ENCODE measurements at places on chromosomes 4 and X.

GRCh38 chr4:2253160-2254084 lies 8.5 kb downstream of the MXD4 start:
- DNase-seq, result no peak

DNA sequence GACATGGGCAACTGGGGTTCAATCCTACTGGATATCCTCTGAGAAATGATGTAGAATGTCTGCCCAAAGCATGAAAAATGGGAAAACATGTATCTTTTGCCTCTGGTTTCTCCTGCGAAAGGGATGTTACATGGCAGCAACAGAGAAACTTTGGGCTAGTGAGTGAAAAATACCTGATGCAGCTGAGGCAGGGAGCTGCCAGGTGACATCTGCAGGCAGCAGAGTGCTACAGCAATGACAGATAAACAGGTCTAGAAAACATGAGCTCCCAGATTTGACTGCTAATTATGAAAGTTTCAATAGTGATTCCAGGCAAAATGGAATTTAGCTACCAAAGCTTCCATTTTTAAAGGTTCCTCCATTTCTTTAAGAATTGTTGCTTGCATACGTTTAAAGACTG lies 4.8 kb upstream of the CXCL1 start:
- DNase-seq, result no peak

DNA sequence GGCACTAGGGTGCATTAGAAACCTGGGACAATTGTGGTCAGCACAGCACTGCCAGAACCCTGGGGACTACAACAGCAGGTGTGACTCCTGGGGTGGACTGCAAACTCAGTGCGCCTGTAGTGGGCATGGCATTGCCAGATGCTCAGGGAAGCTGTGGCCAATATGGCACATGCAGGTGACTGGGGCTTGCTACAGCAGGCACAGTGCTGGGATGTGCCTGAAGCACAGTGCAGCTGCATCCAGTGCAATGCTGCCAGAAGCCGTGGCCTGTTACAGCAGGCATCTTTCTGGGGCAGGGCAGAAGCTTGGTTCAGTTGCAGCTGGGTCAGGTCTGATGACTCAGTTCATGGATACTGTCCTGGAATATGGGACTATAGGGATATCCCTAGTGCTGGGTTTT lies 445.8 kb downstream of the CCSER1 start:
- no peak for DNase-seq

GRCh38 chr4:156545003-156545785 lies 426.4 kb downstream of the PDGFC start:
- no peak for DNase-seq

DNA sequence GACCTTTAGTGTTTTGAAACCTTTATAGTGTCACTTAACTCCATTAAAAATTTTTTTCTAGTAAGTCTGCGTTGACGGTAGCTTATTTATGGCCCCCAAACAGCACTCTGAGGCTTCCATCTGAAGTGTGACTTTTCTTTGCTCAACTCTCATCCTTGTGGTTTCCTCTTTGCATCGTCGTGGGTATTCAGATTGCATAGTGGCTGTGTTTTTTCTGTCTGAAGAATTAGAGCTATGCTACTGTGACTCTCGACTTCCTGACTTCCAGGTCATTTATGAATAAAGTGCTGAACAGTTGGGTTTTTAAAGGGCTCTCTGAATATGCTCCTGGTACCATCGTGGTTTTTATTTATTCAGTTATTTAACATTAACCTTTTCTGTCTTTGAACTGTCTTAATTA lies 44.9 kb downstream of the JADE1 start:
- DNase-seq, result no peak

- no peak for DNase-seq
Measured at GRCh38 chrX:13082206-13083065, 38.0 kb upstream of the FAM9C start.

GRCh38 chrX:50211510-50211909 lies 6.9 kb downstream of the CCNB3 start:
- no peak for DNase-seq

DNA sequence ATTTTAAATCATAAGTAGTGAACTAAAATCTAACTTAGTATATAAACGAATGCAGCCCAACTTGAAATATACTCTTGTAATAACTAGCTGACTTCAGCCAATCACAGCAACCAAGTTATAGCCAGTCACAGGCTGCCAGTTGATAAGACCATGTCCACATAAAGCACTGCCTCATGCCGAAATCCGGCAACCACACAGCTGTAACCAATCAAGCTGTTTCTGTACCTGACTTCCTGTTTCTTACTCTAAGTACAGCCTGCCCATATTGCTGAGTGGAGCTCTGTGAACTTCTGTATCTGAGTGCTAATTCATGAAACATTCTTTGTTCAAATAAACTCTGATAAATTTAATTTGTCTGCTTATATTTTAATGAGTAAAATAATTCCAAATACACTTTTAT lies 805.3 kb upstream of the EPHA5 start:
- DNase-seq, result no peak

DNA sequence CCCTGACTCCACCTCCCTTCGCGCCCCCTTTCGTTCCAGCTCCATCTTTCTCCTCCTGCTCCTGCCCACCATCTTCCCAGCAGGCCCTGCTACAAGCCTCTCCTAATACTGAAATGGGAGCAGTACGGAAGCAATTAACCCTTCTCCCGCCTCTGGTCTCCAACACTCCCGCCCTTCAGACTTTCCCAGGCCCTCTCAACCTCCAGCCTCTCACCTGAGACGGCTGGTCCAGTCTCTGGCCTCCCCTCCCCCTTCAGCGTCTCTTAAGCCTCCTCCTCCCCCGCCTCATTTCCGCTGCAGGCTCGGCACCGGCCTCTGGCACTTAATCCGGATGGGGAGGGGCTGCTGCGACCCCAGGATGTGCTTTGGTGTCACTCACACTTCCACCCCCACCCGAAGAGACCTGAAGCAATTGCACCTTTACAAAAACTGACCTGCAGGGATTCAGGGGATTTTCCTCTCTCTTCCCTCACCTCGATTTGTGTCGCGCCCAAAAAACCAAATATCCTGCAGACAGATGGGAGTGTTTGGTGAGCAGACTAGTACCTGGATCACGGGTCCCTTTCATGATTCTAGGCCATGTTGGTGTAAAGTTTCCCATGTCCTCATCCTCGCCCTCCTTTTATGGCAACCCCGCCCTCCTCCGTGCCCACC lies 657 bp downstream of the TCEAL8 start:
- DNase-seq, result no peak

- DNase-seq, result peak; percentile 10
Measured at GRCh38 chrX:118459494-118459893, 36.1 kb upstream of the DOCK11 start.

DNA sequence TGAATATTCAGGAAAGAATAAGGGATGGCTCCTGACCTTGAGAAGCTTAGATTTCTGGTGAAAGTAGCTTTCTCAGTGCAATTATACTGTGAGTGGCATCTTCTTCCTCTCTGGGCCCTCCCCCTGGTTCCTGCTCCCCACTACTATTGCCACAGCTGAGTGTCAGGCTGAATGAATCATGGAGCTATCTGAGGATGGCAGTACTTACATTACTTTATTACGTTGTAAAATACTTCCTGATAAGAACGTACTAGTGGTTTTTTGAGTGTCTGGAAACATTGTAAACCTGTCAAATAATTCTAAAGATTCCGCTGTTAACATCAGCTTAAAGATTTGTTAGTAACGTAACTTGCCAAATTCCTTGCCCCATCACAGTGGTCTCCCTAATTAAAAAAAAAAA lies 36.2 kb downstream of the ARHGAP10 start:
- DNase-seq, result no peak

GRCh38 chr4:119025916-119026661 lies 109.5 kb upstream of the MYOZ2 start:
- peak; percentile 82 for DNase-seq

- no peak for DNase-seq
Measured at GRCh38 chr4:7196736-7197135, 4.4 kb downstream of the SORCS2 start.

- DNase-seq, result no peak
Measured at GRCh38 chr4:55255179-55255578, 90.9 kb upstream of the SRD5A3 start.

DNA sequence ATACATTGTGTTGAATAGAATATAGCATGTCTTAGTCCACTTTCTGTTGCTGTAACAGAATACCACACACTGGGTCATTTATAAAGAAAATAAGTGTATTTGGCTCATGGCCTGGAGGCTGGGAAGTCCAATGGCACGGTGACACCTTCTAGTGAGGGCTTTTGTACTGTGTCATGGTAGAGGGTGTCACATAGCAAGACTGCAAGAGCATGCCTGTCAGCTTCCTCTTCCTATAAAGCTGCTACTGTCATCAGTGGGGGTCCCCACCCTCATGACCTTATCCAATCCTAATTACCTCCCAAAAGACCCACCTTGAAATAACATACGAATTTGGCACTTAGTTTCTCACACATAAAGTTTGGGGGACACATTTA lies 193.2 kb downstream of the PTTG2 start:
- DNase-seq, result no peak

DNA sequence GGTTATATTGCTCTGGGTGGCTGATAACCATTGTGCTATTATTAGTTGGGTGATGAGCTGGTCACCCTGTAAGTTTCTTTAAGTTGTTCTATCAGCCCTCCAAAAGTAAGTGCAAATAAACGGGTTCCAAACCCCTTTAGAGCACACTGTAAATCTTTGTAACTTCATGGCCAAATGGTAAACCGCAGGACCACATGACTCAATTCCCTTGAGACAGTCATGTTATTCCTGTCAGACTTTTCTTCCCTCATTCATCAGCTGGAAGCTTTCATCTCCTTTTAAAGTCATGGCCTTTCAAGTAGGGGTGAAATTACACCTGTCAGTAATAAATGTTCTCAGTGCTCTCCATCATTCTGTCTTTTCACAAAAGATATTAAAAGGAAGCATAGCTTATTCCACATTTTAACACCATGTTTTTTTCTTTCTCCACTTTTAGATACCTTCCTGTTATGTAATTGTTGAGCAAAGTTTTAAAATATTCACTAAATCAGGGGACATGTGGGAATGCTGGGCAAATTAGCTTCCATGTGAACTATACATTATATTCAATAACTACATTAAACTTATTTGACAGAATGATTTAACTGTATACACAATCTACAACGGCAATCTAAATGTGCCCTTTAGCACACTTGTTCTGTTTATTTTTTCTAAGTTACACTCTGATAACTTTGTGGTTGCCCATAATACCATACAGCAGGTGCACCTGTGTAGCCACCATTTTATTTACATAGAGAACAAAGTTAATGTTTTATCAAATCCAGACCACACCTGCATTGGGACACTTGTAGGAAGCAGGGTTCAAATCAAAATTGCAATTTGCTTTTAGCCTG lies 275.5 kb downstream of the CFAP299 start:
- peak; percentile 8 for DNase-seq

- no peak for DNase-seq
Measured at GRCh38 chr4:181293541-181293940, 949.7 kb upstream of the TENM3 start.

GRCh38 chr4:575281-576141 lies 584 bp downstream of the TMEM271 start:
- DNase-seq, result peak; percentile 14

DNA sequence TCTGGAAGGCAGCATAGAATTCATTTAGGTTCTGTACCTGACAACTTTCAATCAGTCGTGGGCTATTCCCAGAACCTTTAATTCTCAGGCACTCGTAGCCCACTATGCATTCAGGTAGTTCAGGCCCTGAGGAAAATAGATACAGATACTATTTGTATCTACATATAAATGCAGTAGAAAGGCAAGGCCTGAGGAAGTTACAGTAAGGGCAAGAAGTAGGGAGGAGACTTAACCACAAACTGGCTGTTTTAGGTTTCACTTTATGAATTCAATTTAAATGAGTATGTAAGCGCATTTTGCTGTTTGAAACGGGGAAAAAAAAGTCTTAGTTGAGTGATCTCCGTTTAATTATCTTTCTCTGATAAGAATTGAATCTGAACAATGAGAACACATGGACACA lies 529.4 kb upstream of the ATOH1 start:
- DNase-seq, result no peak

- DNase-seq, result peak; percentile 88
Measured at GRCh38 chr4:15234856-15235126, 193.0 kb upstream of the C1QTNF7 start.

- DNase-seq, result no peak
Measured at GRCh38 chr4:10212400-10212799, 95.8 kb upstream of the WDR1 start.

DNA sequence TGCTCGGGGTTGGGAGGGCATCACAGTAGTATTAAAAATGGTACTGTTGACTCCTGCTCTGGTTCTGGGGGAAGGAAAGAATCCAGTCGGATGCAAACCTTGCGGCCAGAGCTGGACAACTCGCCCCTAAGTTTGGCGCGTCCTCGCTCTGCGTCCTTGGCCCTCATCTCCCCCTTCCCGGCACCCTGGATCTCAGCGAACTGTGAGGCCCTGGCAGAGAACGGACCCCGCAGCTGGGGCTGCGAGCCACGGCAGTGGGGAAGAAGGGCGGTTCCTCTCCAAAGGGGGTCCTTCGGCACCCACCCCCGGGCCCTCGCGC lies 14.0 kb downstream of the ARHGEF6 start:
- no peak for DNase-seq

- no peak for DNase-seq
Measured at GRCh38 chrX:9160698-9161329, 126.9 kb upstream of the FAM9B start.

DNA sequence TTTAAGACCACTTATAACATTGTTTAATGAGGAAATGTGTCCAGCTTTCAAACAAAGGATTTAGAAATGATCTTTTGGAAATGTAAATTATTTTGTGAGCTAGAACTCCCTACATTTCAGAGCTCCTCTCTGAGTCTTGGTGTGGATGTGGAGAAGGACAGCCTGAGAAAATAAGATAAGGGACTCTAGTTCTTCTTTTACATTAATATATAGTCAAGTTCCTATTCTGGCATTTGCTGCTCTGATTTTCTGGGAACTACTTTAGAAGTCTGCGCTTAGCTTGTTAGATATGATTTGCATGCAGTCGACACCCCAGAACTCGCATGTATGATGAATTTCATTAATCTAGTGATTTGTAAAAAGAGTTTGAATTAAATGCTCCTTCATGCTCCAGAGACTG lies 45.5 kb downstream of the TSPAN7 start:
- DNase-seq, result no peak

DNA sequence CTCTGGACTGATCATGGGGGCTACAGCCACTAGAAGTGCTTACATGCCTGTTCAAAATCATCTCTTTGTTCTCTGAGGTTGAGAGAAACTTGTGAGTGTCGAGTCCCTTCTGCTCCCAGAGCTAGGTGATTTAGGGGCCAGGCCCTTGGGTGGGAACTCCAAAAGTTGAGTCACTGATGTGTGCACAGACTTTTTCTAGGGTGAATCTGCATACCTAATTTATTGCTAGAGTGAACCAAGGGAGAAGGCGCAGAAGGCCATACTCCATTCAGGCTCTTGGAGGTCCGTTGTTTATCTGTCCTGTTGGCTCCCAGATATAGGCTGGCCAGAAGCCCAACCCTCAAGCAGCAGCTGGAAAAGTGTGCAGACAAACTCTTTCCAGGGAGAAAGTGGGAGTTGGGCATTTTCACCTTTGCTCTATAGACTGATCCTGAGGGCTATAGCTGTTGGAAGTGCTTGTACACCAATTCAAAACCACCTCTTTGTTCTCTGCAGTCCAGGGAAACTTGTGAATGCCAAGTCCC lies 80.8 kb upstream of the ARX start:
- no peak for DNase-seq

GRCh38 chr4:17587094-17587822 lies 10.3 kb downstream of the LAP3 start:
- no peak for DNase-seq

GRCh38 chr4:48244665-48245064 lies 25.0 kb downstream of the TEC start:
- DNase-seq, result no peak
